Urothelium cell line (cell line): ENCODE measurements at places on chromosomes 7 and 10.
A peak's percentile ranks its signal among the peaks of the same experiment; 100 is the strongest.

GRCh38 chr10:86203162-86203905, 163.3 kb downstream of the GRID1 start:
- peak; percentile 54 for DNase-seq

DNA sequence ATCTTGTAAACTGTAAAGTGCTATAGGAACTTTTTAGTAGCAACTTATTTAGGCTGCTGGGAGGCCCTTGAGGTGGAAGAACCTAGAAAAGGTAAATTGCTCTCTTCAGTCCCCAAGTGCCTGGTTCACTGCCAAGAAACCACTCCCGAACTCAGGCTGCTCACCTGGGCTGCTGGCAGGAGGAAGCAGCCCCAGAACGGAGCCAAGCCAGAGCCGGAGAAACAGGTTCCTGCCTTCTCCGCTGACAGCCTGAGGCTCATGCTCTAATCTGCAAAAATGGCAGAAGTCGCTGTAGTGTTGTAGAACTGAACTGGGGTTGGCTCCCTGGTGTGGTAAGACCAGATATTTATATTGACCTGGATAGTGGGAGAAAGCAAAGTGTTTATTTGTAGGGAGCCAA, 136.0 kb downstream of the CUL2 start:
- DNase-seq: no peak

DNA sequence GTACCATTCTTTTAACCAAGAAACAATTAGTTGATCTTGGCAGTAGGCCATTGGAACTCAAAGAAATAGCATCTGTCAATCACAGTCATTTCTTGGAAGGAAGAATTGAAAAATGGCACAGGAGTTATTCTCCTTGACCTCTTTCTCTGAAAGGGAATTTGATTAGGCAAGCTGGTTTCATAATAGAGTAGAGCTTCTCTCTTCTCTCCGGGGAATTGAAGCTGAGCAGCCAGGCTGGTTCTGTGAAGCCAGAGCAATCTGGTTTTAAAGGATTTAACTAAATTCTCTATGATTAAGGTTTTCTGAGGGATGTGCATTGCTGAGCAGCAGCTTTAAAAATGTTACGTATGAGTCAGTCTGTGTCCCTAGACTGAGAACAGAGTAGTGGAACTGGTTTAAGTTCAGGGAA, 70.2 kb downstream of the AHCYL2 start:
- no peak for DNase-seq

GRCh38 chr7:101557421-101557820, 71.7 kb downstream of the MYL10 start:
- DNase-seq: no peak

DNA sequence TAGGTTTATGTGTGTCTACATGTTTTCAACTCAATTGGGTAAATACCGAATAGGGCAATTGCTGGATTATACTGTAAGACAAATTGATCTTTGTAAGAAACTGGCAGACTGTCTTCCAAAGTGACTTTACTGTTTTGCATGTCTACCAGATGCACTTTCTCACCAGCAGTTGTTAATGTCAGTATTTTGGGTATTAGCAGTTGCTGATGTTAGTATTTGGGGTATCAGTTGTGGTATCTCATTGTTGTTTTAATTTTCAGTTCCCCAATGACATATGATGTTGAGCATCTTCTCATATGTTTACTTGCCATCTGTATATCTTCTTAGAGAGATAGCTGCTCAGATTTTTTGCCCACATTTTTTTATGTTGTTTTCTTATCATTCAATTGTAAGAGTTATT, 10.6 kb downstream of the PDE6C start:
- DNase-seq: no peak

GRCh38 chr7:85106719-85107118, 80.1 kb downstream of the SEMA3D start:
- DNase-seq: no peak

DNA sequence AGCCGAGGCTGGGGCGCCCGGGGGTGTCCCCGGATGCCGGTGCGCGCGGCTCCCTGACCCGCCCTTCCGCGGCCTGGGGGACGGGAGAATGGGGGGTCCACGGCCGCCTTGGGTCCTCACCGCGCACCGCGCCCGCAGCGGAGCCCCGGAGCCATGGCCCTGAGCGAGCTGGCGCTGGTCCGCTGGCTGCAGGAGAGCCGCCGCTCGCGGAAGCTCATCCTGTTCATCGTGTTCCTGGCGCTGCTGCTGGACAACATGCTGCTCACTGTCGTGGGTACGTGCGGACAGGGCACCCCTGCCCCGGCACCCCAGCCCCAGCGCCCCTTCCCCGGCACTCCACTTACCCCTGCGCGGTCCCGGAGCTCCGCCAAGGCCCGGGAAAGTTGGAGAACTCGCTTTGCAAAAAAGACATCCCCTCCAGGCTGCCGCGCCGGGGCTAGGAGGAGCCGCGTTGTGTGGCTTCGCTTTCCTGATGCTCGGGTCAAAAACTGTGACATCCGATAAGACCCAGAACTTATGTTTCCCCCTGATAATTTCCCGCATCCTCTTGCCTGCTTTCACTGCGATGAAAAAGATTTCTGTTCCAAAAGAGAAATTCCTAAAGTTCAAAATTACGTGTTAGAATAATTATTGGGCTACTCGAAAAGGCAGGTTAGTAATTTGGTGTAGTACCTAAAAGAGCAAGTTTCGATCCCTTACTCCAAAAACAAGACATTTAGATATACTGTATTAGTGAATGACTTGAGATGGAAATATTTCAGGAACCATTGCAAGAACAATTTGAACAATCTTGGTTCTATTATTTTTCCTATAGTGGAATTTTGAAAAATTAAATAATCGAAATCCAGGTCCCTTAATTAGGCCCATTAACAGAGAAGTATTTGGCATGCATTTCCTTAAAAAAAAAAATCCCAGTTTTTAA, 888 bp downstream of the SLC18A2 start:
- DNase-seq: no peak

GRCh38 chr7:41694495-41694894, 8.4 kb downstream of the INHBA start:
- no peak for DNase-seq

- DNase-seq: no peak
These were observed 90.0 kb downstream of the CCDC71L start for GRCh38 chr7:106570948-106571418.

GRCh38 chr7:28998105-28998504, 40.0 kb upstream of the TRIL start:
- DNase-seq: no peak

GRCh38 chr7:157004521-157005455, 5.7 kb downstream of the MNX1 start:
- no peak for DNase-seq

- DNase-seq: no peak
These were observed 76.4 kb upstream of the PIK3CG start for GRCh38 chr7:106788637-106789036.

DNA sequence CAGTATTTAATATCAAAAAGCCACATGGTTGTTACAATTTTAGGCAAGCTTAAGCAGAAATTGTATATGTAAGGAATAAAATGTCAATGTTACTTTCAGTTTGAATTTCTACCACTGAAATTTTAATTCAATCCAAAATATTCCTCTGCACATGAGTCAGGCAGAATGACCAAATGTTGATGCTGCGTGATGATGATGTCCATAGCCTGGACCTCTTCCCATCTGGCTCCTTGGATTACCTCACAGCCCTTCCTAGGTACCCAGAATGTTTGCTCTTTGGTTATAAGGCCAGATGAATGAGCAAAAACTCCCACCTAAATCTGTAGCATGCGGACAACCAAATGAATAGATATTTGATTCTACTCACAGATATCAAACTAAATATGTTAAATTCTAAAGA, 258.3 kb upstream of the IMMP2L start:
- no peak for DNase-seq

DNA sequence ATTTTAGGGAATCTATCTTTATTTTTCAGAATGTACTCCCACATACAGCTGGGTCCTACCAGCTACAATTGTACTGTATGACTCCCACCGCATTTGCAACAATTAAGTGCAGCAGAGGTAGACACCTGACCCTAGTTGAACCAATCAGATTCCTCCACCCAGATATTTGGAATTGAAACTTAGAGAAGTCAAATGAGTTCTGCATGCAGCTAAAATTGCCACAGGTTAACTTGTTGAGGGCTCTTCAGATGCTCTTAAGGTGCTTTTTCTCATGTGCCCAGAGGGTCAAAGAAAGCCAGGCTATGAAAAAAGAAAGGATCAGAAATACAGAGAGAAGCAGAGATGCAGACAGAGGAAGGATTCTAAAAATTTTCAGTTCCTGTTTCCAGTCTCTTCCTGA, 68.0 kb upstream of the TES start:
- DNase-seq: no peak

- DNase-seq: no peak
These were observed 698.1 kb upstream of the NRP1 start for GRCh38 chr10:34032564-34032963.

DNA sequence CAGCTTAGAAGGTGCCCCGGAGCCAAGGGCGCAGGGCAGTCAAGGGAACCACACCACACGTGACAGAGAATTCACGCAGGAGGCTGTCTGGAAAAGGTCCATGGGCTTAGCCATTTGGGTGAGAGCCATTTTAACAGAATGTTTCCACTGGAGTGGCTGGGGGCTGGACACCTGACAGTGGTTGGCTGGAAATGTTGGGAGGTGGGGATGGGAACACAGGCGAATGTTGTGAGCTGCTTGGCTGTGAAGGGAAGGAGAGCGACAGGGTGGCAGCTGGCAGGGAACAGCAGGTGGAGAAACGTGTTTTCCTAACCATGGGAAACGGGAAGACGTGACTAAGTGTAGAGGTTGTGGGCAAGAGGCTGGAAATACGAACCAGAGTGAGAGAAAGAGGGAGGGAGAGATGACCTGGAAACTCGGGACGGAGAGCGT, 100.5 kb upstream of the ZNF32 start:
- DNase-seq: no peak

DNA sequence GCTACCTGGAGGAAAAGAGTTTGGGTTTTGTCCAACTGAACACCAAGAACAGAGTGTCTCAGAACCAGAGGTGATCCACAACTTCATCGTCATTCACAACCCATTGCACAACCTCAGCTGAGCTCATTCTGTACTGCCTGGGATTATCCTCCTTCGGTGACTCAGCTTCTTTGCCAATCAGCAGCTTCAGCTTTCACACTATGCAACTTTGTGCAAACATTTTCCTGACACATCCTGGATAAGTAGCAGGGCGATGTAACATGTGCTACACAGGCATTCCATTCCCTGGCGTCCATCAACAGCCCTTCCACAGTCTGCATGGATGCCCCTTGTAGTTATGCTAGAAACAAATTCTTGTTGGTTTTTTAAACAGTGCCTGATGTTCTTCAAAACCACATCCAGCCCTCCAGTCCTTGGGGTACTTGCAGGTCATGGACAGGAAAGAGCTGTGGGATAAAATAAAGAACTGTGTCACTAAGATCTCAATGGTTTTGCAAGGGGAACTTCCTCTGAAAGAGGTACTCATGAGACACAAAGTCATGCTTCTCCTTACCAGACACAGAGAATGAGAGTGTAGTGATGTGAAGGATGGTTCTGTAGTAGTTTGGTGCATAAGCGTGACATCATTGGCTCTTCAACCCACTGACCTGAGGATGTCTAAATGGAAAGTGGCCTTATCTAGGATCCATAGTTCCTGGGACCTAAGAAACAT, 478.5 kb downstream of the KIF20B start:
- DNase-seq: peak; percentile 29

DNA sequence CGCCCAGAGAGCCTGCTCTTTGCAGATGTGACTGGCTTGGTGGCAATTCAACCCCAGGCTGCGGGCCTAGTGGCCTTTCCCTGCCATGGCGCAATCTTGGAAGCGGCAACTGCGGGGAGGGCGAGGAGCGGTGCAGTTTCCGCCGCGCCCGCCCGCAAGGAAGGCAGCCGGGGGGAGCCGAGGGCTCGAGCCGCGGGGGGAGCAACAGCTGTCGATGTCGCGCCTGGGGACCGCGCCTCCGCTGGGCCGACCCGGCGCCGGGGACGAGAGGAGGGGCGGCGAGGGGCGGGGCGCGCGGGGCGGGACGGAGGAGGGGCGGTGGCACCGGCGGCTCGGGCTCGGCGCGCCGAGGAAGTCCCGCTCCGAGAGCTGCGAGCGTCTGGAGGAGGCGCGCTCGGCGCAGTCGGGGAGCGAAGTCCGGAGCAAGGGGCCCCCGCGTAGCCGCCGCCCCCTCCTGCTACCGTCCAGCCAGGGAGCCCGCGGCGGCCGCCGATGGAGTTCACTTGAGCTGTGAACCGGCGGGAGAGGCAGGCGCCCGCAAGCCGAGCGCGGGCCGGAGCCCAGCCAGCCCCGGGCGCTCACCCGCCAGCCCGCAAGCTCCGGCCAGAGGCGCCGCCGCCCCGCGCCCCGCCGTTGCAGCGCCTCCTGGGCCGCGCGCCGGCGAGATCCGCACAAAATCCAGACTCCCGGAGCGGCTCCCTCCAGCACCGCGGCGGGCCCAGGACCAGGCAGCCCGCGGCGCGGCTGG, 438.1 kb upstream of the GALNT17 start:
- DNase-seq: peak; percentile 83

DNA sequence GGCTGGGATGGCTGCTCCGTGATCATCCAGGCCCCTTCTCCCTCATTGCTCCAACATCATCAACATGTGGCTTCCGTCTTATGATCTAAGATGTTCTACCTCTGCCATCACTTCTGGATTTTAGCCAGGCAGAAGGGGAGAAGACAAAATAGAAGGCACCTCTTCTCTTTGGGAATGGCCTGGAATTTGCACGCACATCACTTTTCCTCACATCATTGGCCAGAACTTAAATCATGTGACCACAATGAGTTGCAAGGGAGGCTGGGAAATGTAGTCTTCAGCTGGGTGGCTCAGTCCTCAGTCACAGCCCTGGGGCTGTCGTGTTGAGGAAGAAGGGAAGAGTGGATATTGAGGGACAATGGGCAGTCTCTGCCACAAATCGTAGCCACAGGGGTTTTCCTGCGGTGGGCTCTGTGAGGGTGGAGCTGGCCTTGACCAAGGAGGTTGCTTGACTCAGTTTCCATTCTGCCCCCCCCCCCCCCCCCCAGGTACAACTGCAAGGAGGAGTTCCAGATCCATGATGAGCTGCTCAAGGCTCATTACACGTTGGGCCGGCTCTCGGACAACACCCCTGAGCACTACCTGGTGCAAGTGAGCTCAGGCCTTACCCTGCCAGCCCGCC, 50.3 kb downstream of the PALD1 start:
- DNase-seq: peak; percentile 77

DNA sequence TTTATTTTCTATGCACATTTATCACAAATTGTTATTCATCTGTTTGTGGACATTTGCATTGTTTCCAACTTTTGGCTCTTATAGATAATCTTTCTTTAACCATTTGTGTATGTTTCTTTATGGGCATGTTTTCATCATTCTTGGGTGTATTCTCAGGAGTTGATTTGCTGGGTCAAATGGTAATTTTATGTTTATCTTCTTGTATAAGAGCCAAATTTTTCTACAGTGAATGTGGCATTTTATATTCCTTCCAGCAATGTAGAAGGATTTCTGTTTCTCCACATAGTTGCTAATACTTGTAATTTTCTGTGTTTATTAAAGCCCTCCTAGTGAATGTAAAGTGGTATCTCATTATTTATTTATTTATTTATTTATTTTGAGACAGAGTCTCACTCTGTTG, 21.8 kb downstream of the CYP2C19 start:
- no peak for DNase-seq
